ENCODE measurements at places on chromosomes 6 and 20. TPM values are rescaled to one million over a fixed set of nuclear protein-coding genes. Genes with fewer than 3 reads are reported as not detected.

PRDM13 gene
- total RNA-seq: not detected

FRK gene
- total RNA-seq: 1.3 TPM

ADGRB3 gene
- total RNA-seq: 1.8 TPM

MUC21 gene
- not detected for total RNA-seq

TSPO2 gene
- not detected for total RNA-seq

UST gene
- total RNA-seq: 34.6 TPM

SCRT2 gene
- total RNA-seq: not detected

HSPA12B gene
- total RNA-seq: 8.0 TPM

GRIK2 gene
- 1.1 TPM for total RNA-seq

ANGPT4 gene
- 7.1 TPM for total RNA-seq

NKX2-2 gene
- not detected for total RNA-seq

NKAPL gene
- 1.5 TPM for total RNA-seq

RHAG gene
- total RNA-seq: not detected

XPO5 gene
- total RNA-seq: 15.6 TPM

AURKA gene
- 1.5 TPM for total RNA-seq

IL20RA gene
- 0.88 TPM for total RNA-seq

IPCEF1 gene
- total RNA-seq: 1.9 TPM

CCN5 gene
- total RNA-seq: 206 TPM

MRAP2 gene
- total RNA-seq: 0.44 TPM

Data from subcutaneous adipose tissue (tissue), 4 donors.